COR-L47 (cell line): ENCODE measurements at places on chromosomes 1 and 21.

GRCh38 chr1:231335663-231336602 is 1.7 kb downstream of the EXOC8 start:
- no peak for DNase-seq

DNA sequence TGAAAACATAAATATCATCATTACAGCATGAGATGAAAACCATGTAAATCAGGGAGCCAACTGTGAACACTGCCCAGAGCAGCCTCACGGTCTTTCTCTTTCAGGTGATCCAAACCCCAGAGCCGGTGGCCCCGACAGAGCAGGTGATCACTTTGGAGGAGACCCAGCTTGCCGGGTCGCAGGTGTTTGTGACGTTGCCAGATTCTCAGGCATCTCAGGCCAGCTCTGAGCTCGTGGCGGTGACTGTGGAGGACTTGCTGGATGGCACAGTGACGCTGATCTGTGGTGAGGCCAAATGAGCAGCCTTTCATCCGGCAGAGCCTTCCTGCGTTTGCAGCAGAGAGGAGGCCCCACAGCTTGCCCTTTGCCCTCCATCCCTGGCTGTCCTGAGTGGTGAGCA is 37.2 kb upstream of the EPHA8 start:
- no peak for DNase-seq

GRCh38 chr1:11647333-11647732 is 6.9 kb downstream of the FBXO2 start:
- no peak for DNase-seq

GRCh38 chr1:10788592-10789006 is 7.8 kb downstream of the CASZ1 start:
- peak; percentile 79 for DNase-seq

DNA sequence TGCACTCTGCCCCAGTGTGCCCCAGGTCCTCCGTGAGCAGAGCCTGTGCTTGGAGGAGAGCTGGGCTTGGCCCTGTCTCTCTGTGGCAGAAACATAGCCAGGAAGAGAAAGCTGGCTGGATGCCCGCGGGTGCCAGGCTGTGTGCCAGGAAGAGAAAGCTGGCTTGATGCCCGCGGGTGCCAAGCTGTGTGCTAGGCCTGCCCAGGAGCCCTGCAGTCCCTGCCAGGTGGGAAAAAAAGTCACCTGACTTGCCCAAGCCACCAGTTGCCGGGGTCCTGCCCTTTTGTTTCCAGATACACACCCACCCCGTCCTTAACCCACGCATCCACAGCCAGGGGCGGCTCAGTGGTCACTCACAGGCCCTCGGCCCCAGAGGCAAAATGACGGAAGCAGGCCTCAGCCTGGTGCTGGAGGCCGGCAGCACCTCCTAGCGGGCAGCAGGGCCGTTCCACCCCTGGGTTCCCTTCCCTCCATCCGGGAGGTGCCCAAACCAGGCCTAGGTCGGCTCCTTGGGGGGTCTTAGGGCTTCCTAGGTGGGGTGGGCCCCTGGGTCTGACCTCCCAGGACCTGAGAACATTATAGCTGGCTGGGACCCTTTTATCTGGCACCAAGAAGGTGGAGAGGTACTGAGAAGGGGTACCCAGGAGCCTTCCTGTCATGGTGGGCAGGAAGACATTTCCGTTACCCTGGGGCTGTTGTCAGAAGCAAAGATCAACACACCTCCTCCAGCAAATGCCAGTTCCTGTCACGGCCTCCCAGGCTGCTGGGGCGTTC is 9.1 kb downstream of the ITGB2 start:
- peak; percentile 87 for DNase-seq

GRCh38 chr1:32406629-32407111 is 12.4 kb upstream of the BSDC1 start:
- DNase-seq: no peak

DNA sequence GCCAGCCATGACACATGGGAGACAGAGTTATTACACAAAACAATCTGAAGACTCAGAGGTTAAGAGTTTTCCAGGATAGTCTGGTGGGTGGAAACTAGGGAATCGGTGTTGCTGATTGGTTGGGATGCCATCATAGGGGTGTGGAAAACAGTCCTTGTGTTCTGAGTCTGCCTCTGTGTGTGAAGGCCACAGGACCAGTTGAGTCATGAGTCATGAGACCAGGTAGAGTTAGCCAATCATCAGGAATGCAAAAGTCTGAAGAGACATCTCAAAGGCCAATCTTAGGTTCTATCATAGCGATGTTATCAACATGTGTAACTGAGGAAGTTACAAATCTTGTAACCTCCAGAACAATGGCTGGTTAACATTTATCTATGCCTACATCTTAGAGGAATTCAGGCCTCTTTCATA is 49.7 kb upstream of the NEK7 start:
- DNase-seq: no peak

- no peak for DNase-seq
Observed at GRCh38 chr1:226172589-226172988, 14.0 kb downstream of the ACBD3 start.

- peak; percentile 80 for DNase-seq
Observed at GRCh38 chr1:156445789-156446263, 54.7 kb downstream of the MEF2D start.
